Stimulated activated CD4-positive, alpha-beta T cell treated with anti-CD3 and anti-CD28 coated beads, Interleukin-4, amount 100 ng/mL, for 1 hour (primary cell): ENCODE measurements at places on chromosomes 11 and 22.

DNA sequence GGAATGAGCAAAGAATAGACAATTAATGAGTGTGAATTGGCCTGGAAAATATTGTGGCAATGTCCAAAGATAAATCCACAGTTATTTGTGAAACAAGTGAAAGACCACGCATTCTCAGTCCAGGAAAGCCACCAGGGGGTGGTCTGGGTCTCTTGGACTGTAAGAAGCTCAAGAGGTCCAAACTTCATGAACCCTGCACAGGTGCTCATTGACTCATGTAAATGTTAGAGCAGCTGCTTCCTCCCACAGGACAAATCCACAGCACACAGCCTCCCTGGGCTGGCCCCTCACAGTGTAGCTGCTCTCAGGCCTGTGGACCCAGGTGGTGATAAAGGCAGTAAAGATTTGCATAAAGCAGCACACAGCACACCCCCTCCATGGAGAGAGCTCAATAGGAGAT lies 114.0 kb downstream of the ZNF280B start:
- no peak for DNase-seq

DNA sequence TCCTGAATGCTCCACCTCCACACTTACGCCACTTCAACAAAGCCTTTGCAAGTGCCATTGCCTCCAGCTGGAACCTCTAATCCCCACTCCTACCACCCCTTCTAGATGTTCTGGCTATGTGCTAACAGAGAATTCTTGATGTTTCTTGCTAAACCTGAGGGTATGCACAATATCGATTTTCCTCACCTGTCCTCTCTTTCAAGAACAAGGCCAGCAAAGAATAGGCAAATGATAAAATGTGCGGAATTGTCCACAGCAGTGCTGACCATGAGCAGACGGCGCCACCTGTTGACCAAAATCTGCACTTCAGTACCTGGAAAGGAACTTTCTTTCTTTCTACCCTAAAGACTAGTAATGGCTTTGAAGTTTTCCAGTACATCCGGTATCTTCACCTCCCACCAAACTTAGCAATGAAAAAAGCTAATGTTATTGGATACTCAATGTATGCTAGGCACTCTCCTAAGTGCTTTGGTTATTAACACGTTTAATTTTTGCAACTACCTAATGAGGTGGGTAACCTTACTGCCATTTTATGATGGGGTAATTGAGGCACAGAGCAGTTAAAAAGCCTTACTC lies 3.4 kb downstream of the TIMM10 start:
- DNase-seq = peak; percentile 74

DNA sequence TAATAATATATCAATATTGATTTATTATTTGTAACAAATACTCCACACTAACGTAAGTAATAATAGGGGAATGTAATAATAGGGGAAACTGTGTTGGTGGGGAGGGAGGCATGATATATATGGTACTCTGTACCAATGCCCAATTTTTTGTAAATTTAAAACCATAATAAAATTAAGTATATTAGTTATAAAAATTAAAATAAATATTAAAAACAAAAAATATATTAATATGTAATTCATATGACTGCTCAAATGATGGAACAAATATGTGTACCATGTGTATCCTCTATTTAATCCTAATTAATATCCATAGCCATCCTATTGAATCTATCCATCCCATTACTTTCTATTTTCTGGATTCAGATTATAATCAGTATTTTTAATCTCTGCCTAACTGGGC lies 578.0 kb downstream of the KCNA4 start:
- no peak for DNase-seq

DNA sequence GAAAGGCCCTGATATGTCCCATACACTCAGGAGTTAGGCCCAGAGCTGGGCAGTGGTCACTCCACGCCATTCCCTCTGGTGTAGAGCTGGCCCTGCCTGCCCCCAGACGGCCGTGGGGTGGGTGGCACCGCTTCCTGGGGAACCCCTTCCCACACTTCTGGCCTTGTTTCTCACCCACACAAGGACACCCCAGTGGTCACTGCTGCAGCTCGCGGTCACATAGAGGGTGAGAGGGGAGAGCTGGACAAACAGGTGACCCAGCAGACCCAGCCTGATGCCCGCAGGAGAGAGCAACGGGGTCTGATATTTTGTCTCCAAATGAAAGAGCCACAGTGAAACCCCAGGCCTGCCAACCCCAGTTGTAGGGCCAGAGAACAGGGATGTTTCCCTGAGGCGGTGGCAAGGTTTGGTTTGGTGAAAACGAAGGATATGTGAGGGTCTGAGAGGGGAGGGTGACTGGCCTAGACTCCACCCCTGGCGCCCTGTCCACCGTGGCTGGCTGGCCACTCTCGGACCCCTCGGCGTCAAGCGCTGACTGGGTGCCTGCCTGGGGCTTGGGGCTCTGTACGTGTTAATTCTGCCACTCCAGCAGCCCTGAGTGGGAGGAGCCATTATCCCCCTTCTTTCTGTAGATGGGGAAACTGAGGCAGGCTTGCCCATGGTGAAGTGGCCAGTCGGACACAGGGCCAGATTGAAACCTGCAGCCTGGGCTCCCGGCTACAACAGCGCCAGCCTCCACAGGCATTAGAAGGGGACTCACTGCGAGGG lies 71.0 kb upstream of the PPARA start:
- DNase-seq = no peak

DNA sequence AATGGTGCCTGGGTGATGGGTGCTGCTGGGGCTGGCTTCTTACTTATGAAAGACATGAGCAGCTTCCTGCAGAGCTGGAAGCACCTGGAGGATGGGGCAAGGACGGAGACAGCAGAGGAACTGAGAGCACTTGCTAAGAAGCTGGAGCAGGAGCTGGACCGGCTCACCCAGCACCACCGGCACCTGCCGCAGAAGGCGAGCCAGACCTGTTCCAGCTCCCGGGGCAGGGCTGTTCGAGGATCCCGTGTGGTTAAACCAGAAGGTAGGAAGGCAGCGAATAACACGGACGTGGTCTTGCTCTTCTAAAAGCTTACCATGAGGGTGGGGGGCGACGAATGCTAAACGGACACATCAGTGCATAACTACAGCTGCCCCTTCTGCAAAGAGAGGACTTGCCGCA lies 9.3 kb downstream of the APOL5 start:
- no peak for DNase-seq

DNA sequence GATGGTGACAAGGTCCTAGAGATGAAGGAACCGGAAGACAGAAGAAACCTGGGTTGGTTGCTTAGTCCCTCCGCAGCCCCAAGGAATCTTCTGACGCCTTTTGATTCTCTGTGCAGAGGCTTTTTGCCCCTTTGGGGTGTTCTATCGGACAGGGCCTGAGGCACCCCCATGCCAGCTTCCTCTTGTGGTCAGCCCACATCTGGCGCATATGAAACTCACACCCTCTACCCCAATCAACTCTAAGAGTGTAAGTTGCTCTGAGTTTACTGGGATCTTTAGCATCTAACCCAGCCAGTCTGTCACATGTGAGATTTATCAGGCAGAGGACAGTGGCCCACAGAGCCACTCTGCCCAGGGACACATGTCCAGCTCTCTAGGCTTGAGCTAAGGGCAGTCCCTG lies 17.4 kb downstream of the RASD2 start:
- no peak for DNase-seq

GRCh38 chr11:45215098-45215865 lies 68.8 kb downstream of the PRDM11 start:
- DNase-seq = no peak

- DNase-seq = no peak
Measured at GRCh38 chr11:121042296-121042695, 18.4 kb downstream of the TBCEL start.

- no peak for DNase-seq
Measured at GRCh38 chr11:65586676-65587075, 8.9 kb downstream of the KCNK7 start.

DNA sequence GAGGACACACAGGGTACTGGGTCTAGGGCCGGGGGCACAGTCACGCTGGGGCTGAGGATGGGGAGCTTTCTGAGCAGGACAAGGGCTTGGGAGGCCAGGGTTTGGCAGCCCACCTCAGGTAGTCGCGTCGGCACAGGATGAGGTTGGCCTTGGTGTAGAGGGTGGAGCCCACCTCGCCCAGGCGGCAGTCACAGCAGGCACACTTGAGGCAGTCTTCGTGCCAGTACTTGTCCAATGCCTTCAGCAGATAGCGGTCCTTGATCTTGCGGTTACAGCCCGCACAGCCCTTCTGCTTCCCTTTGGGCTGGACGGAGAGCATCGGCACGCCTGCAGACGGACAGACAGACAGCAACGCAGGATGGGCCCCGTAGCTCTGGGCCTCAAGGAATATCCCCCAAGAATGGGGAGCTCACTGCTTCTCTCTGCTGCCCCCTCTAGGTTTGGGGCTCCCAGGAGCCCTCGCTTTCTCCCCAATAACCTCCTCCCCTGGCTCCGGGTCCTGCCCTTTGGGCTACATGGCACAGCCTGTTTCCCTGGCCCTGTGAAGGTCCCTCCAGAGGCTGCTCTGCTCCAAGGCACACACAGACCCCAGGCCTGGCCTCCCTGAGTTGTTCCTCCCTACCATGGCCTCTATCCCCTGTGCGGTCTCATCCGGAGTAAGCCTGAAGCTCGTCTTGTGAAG lies 33.4 kb downstream of the LMO1 start:
- no peak for DNase-seq

- no peak for DNase-seq
Measured at GRCh38 chr11:68938088-68938487, 34.4 kb downstream of the IGHMBP2 start.

DNA sequence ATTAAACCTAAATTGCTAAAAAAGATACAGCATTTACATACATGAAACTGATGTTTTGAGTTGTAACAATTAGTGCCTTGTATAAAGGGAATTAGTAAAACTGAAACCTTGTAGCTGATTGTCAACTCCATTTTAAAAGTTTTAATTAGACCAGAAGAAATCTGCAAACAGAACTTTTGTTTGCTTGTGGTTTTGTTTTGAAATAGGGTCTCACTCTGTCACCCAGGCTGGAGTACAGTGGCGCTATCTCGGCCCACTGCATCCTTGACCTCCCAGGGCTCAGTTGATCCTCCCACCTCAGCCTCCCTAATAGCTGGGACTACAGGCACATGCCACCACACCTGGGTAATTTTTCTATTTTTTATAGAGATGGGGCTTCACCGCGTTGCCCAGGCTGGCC lies 86.5 kb upstream of the SLC6A5 start:
- DNase-seq = no peak

DNA sequence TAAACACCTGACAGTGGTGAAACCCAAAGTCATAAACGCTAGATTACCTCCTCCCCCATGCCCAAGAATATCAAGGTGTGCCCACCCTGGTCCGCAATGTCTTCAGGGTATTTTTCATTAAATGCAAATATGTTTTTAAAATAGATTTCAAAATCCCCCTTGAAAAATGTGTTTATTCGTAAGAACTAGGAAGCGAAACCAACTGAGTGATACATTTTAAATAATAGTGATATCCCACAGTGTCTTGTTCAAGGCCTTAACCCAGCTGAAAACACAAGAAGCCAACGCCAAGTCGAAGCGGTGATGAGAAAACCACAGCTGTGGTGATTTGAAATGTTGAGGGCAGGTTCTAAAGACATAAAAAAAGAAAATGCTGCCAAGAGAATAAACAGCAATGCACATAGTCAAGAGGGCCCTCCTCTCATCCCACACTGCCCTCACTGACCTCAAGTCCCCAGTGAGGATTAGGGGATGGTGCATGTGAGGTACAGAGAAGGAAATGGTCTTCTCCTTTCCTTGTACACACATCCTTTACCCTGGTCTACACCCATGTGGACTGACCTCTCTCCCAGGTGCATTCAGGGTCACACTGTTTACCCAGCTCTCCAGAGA lies 25.5 kb downstream of the KCNJ1 start:
- no peak for DNase-seq

- no peak for DNase-seq
Measured at GRCh38 chr11:1041471-1041870, 5.0 kb upstream of the MUC6 start.

DNA sequence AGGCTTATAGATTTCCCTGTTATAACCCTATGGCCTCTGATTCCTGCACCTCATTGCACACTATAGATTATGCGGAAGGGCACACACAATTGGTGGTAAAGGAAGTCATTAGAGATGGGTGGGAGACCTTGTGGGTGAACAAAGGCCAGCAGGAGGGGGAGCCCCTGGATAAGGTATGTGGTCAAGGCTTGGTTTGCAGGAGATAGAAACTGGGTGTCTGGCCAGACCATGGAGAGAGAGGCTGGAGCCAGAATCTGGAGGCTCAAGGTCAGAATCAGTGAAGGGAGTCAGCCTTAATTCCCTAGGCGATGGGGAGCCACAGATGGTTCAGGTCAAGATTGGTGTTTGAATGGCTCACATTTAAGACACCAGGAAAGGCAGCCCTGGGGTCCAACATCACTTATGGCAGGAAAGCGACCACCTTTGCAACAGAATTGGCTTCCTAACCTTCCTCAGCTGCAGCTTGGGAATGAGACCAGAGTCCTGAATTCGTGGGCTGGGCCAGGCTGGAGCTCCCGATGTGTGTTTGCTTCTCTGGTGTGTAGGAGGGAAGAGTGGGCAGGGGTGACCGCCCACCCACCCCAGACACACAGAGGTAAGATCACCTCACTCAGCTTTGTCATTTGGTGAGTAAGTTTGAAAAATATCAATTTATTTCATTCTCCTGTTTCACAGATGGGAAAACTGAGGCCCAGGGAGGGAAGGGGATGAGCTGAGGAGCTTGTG lies 22.7 kb upstream of the SCUBE1 start:
- DNase-seq = no peak

GRCh38 chr22:40609216-40609615 lies 27.3 kb downstream of the MRTFA start:
- DNase-seq = no peak

GRCh38 chr11:114713756-114714155 lies 35.4 kb downstream of the NXPE2 start:
- no peak for DNase-seq

- DNase-seq = no peak
Measured at GRCh38 chr11:110410651-110411050, 19.1 kb upstream of the FDX1 start.

GRCh38 chr11:12673924-12674570 lies at the start of gene TEAD1:
TEAD1 (plus strand) TSS chr11:12674421.
- DNase-seq = peak; percentile 87

GRCh38 chr11:83540728-83541127 lies 254.6 kb upstream of the CCDC90B start:
- DNase-seq = no peak

- no peak for DNase-seq
Measured at GRCh38 chr22:24319451-24319850, 48.8 kb downstream of the SPECC1L start.
